ENCODE measurements at places on chromosomes 6 and 20. TPM values are rescaled to one million over a fixed set of nuclear protein-coding genes. Genes with fewer than 3 reads are reported as not detected.

GRCh38 chr20:3404402-3404801, 3.1 kb downstream of the DNAAF9 start:
- H3K4me1 ChIP-seq: peaks cover 35% of the 10 kb centered on the region
- no peak overlapping the region for H3K27ac ChIP-seq
- no peaks in the 10 kb centered on the region for H3K36me3 ChIP-seq
- DNase-seq: no peak

DNA sequence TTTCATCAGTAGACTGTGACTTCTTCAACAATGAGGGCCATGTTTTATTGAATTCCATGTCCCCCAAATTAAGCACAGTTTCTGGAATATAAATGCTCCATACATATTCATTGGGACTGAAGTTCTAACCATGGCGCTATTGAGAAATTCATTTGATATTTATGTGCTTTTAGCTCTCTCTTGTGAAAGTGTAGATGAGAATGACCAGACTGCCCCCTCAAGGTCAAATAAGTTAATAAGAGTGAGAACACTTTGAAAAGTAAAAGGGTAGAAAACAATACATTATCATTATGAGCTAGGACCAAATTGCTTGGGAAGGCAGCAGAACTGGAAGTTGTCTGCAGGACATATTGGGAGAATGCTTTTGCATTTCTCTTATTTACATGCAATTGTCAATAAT, 597.9 kb downstream of the EPM2A start:
- no peaks in the 10 kb centered on the region for H3K27me3 ChIP-seq
- no peaks in the 10 kb centered on the region for H3K4me1 ChIP-seq
- no peak for DNase-seq
- H3K4me3 ChIP-seq: no peak overlapping the region
- H3K27ac ChIP-seq: no peak overlapping the region
- no peaks in the 10 kb centered on the region for H3K36me3 ChIP-seq

- H3K27me3 ChIP-seq: no peaks in the 10 kb centered on the region
- no peak overlapping the region for H3K27ac ChIP-seq
- H3K36me3 ChIP-seq: peaks cover 16% of the 10 kb centered on the region
- no peak for DNase-seq
- H3K4me1 ChIP-seq: peaks cover 6% of the 10 kb centered on the region
- no peak overlapping the region for H3K4me3 ChIP-seq
Observed at GRCh38 chr20:41200446-41201202, 63.3 kb downstream of the PLCG1 start.

DNA sequence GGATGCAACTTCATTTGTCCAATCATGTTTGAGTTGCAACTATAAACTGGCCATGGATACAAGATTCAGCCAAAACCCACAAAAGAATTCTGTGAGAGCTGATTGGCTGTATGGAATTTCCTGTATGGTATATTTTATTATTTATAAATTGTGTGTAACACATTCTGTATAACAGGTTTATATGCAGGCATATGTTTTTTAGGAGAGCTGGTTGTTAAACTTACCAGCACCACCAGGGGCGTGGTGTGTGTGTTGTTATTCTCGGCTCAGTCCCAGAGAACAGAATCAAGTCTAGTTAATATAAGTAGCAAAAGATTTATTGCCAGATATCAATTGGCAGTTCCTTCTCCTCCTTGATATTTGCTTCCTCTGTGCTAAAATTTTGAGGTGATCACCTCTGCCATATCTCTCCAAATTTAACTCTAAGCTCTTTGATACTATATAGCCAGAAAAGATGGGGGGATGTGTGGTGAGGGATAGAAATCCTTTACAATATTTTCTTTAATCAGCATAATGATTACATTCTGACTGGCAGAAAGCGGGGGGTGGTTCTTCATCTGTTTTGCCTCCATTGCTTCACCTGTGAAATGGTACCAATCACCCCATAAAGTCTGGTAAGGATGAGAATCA, 22.9 kb downstream of the CNBD2 start:
- H3K4me3 ChIP-seq: no peak overlapping the region
- DNase-seq: no peak
- peaks cover 19% of the 10 kb centered on the region for H3K27me3 ChIP-seq
- H3K27ac ChIP-seq: no peak overlapping the region
- H3K36me3 ChIP-seq: no peaks in the 10 kb centered on the region
- H3K4me1 ChIP-seq: peaks cover 3% of the 10 kb centered on the region

DNA sequence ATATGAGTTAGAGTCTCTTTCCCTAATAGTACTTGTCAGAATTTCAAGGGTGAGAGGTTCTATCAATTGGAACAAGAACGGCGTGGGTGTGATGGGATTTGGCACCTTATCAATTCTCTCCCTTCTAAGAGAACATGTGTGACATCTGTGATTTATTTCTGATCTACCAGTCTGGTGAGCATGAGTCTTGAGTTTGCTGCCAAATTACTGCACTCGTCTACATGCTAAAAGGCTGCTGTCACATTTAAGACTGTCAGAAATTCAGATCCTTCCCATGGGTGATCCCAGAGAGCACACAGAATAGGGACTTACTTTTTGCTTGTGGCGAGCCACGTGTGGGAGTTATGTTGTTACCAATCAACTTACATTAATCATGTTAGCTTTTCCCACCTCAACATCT, 370.2 kb upstream of the SASH1 start:
- no peak overlapping the region for H3K27ac ChIP-seq
- no peak for DNase-seq
- H3K36me3 ChIP-seq: no peaks in the 10 kb centered on the region
- H3K4me1 ChIP-seq: no peaks in the 10 kb centered on the region

DNA sequence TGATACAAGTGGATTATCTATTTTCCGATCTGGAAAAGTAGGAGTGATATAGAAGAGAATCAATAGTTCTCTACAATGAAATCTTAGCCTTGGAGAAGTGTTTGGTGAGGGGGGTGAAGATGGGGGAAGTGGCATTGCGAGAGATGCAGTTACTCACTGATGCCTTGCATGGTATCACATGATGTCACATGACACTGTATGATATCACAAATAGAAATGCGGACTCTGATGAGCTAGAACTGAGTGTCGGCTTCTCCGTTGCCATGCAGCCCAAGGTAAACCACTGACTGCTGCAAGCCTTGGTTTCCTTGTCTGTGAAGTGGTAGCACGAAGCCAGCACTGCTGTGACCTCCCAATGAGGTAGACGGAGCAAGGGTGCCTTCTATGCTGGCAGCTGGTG, 403.3 kb upstream of the AGPAT4 start:
- DNase-seq: no peak
- H3K27ac ChIP-seq: no peak overlapping the region
- no peaks in the 10 kb centered on the region for H3K27me3 ChIP-seq
- no peak overlapping the region for H3K4me3 ChIP-seq

GRCh38 chr6:130075879-130076460, 57.6 kb downstream of the L3MBTL3 start:
- H3K36me3 ChIP-seq: peaks cover 6% of the 10 kb centered on the region
- no peak overlapping the region for H3K27ac ChIP-seq
- no peak overlapping the region for H3K4me3 ChIP-seq
- H3K27me3 ChIP-seq: no peaks in the 10 kb centered on the region
- no peak for DNase-seq

- no peak overlapping the region for H3K27ac ChIP-seq
- H3K27me3 ChIP-seq: peaks cover 4% of the 10 kb centered on the region
- no peak overlapping the region for H3K4me3 ChIP-seq
- H3K4me1 ChIP-seq: no peaks in the 10 kb centered on the region
Observed at GRCh38 chr6:130995783-130996447, 67.1 kb downstream of the EPB41L2 start.

DNA sequence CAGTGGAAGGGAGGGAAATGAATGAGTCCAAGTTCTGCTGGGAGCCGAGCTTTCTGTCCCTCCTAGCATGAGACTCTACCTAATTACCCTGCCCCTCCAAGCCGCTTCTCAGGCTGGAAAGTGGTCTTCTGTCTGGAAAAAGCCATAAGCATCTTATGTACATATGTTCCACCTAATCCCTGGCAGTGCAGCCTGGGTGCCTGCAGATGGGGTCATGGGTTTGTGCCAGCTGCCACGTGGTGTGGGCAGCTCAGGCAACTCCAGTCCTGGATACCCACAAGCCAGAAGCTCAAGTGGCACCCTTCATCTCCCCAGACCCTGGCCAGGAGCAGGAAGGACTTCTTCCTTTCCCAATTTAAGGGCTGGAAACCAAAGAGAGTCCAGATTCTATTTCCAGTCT, 253.1 kb downstream of the LY86 start:
- H3K36me3 ChIP-seq: no peaks in the 10 kb centered on the region
- no peak overlapping the region for H3K4me3 ChIP-seq
- no peak for DNase-seq
- H3K27ac ChIP-seq: no peak overlapping the region

The ASCC3 gene
- 63.5 TPM for total RNA-seq

The RSPO4 gene
- not detected for total RNA-seq

The MOCS3 gene
- total RNA-seq: 4.7 TPM

The PRR18 gene
- total RNA-seq: 0.14 TPM

The PLN gene
- not detected for total RNA-seq

The SLC32A1 gene
- not detected for total RNA-seq

The HEY2 gene
- not detected for total RNA-seq

The C6orf89 gene
- total RNA-seq: 28.4 TPM

The SPATA2 gene
- total RNA-seq: 8.5 TPM
